Cardiac muscle cell (in vitro differentiated cells and primary cell): ENCODE measurements at places on chromosomes 1 and 21.

- no peak for DNase-seq
Observed at GRCh38 chr1:155466996-155467395, 95.6 kb downstream of the ASH1L start.

- no peak for DNase-seq
Observed at GRCh38 chr21:34946385-34946840, 102.7 kb downstream of the RUNX1 start.

DNA sequence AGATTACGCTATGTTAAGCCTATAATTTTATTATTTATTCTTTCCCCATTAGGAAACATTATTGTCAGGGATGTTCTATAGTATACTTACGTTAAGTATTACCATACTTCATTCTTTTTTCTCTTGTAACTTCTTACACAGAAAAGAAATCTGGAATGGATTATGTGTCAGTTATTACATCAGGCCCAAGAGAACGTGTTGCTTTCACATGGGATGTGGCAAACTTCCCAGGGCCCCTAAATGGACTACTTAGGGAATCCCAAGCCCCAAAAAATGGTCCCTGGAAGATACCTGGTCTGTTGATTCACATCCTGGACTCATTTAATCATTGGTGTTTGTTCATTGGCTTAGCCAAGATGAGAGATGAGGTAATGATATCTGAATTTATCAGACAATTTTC lies 249.8 kb downstream of the NRIP1 start:
- no peak for DNase-seq

- no peak for DNase-seq
Observed at GRCh38 chr1:153444078-153444477, 16.4 kb downstream of the S100A7 start.

GRCh38 chr1:54477153-54477561 lies 70.9 kb upstream of the ACOT11 start:
- no peak for DNase-seq

DNA sequence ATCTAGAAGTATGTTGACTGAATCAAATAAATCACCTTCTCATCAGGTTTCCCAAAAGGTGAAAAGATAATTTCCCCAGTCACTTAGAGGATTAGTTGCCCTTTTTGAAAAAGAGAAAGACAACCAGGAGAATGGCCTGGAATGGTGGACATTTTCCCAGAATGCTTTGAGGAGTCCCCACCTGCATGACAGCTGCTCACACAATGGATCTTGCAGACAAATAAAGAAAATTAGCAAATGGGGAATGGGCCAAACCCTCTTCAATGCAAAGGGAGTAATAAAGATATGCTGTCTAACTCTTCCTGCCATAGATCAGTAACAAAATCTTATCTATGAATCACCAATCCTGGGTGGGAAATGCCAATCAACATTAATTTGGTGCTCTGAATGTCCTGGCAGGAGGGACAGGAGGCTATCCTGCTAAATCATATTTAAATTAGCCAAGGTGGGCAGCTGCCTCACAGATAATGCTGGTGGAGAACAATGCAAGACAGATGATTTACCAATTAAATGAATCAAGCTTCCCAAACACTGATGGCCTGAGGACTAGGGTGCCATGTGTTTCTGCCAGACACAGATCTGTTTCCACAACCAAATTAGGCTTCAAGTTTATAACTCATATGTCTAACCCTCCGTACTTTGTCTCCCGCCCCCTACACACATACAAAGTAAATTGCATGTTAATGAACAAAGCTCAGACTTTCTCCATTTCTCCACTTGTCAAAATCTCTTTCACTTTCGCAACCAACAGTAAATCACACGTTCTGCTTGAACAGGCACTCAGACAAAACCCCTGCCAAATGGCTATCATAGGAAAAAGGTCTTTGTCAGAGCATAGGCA lies 488.0 kb upstream of the PLXNA2 start:
- no peak for DNase-seq

DNA sequence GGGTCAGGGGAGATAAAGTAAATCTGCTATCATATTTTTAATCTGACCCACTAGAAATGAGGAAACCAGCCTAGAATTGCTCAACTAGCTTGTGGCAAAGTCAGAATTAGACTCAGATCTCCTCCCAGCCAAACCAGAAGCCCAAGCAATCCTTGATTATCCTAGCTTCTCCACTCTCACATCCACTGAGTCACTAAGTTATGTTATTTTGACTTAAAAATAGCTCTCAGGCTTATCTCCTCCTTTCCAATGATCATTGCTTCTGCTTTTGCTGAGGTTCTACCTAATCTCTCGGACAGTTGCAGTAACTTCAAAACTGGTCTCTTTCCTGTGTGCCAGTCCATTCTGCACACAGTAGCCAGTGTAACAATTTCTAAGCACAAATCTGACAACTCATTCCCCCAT lies 22.9 kb downstream of the OVAAL start:
- peak; percentile 28 for DNase-seq

- no peak for DNase-seq
Observed at GRCh38 chr21:44583800-44584147, 3.4 kb upstream of the KRTAP10-5 start.

GRCh38 chr1:175984813-175985212 lies 222.3 kb downstream of the COP1 start:
- DNase-seq = no peak

GRCh38 chr1:207861442-207862177 lies 49.3 kb downstream of the CD34 start:
- no peak for DNase-seq

DNA sequence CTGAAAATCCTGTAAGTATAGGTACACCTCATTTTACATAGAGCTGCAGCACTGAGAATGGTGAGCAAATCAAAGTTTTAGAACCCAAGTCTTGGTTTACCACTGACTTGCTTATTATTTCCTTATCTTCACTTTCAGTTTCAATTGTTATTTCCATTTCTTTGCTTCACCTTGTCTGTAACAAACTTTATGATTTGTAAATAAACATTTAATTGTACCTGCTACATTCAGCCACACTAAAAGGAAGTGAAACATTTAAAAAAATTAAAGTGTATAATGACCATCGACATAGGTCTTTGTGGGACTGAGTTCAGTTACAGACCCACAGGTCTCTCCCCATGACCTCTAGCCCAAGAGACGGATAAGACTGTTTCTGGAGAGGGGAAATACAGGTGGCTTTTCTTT lies 34.4 kb downstream of the LGR6 start:
- DNase-seq = no peak

GRCh38 chr1:7103874-7104273 lies 318.6 kb downstream of the CAMTA1 start:
- DNase-seq = no peak

DNA sequence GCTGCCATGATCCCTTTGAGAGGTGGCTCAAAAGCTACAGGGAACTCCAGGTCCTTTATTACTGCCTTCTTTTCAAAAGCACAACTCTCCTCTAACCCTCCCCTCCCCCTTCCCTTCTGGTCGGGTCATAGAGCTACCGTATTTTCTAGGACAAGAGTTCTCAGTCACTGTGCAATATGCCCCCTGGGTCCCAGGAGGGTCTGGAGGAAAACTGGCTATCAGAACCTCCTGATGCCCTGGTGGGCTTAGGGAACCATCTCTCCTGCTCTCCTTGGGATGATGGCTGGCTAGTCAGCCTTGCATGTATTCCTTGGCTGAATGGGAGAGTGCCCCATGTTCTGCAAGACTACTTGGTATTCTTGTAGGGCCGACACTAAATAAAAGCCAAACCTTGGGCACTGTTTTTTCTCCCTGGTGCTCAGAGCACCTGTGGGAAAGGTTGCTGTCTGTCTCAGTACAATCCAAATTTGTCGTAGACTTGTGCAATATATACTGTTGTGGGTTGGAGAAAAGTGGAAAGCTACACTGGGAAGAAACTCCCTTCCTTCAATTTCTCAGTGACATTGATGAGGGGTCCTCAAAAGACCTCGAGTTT lies 3.1 kb downstream of the BTG2 start:
- no peak for DNase-seq

DNA sequence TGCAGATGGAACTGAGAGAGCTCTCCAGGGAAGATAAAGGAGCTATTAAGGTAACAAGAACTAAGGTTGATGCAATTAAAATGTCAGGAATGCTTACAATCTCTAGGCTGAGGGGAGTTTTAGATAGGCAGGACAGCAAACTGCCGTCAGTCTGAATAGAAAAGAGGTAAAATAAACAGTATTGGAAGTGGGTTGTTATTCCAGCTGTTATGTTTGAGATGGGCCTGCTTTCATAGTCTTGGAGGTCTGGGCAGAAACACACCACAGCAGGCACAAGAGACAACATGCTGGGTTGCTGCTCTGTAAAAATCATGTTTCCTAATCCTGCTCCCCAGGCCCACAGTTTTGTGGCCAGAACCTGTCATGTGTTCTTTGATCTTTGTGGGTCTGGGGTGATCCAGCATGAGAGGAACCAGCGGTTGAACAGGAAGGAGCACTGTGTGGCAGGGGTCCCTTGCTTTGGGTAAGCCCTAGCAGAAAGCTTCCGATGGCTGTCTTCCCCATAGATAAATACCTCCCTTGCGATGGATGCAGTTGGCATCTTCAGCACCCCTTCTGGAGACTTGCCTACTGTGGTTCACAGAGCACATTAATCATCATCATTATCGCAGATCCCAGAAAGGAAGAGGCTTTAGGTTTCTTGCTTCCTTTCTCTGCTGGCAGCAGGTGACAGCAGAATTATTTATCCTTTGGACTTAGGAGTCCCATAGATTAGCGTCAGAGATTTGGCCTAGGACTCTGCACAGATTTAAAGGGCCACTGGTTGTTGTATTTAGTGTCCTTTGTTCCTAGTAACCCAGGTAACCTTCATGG lies 97.1 kb downstream of the AK5 start:
- peak; percentile 37 for DNase-seq

GRCh38 chr1:76408303-76408702 lies 333.8 kb downstream of the ST6GALNAC3 start:
- no peak for DNase-seq

GRCh38 chr1:160607672-160608032 lies 28.4 kb upstream of the CD84 start:
- no peak for DNase-seq

DNA sequence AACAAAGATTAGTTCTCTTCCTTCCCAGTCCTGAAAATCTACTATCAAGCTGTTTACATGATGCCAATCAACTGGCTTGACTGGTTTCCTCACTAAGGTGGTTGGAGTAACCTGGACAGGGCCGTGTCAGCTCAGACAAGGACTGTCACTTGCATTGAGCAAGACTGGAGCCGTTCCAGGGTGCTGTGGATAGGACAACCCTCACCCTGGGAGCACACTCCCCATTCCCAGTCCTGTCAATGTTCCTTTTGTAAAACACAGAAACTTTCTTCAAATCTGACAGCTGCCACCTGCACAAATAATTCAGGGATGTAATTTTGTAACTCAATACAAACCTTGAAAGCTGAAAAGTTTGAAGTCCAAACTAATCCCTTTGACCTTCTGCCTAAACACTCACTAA lies 31.4 kb downstream of the PLPP3 start:
- no peak for DNase-seq

DNA sequence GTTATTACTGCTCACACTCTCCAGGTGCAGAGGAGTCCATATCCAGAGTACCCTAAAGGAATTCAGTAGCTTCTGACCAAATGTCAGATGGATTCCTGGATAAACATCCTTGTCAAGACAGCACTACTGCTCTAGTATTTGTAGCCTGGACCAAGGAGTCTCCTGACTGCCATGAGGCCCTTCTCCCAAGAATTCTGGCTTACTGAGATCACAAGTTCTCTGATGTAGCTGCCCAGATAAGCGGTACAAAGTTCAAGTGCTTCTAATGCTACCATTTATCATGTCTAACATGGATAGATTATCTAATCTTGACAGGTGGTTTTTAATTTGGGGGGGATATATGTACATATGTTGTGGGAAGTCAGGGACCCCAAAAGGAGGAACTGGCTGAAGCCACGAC lies 196.6 kb upstream of the HMCN1 start:
- DNase-seq = no peak

- no peak for DNase-seq
Observed at GRCh38 chr1:31551208-31551607, 25.1 kb upstream of the TINAGL1 start.

GRCh38 chr1:25068829-25069228 lies 138.8 kb upstream of the RUNX3 start:
- DNase-seq = no peak

DNA sequence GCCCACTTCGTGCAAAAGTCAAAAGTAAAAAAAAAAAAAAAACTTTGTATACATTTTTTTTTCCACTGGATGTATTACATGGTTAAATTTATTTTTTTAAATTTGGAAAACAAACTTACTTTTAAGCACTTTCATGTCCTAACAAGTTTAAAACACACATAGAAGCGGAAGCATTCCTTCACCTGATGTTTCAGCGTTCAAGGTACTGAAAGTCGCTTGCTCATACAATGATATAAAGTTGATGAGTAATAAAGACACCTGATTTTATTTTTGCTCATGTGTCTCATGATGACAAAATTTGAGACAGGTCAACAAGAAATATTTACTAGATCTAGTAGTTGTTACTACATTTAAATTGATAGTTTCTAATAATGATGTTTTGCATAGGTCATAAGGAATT lies 35.5 kb downstream of the ADAMTS1 start:
- no peak for DNase-seq

GRCh38 chr1:62271948-62272728 lies 47.1 kb downstream of the KANK4 start:
- no peak for DNase-seq

- DNase-seq = no peak
Observed at GRCh38 chr1:36644556-36644955, 161.8 kb upstream of the CSF3R start.

DNA sequence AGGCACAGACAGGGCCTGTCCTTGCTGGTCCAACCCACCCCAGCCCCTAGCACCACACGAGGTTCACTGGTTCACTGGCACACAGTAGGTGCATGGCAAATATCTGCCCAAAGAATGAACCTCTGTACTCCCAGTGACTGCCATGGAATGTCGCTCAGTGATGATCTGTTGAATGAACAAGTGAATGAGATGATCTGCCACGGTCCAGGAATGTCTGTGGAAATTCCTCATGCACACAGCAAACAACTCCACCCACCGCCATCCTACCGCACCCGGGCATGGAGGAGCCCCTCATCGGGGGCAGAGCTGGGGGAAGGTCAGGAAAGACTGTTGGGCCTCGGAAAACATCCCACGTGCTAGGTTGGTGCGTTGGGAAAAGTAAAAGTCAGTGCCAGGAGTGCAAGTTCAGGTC lies 1.7 kb downstream of the HSPG2 start:
- DNase-seq = no peak

- no peak for DNase-seq
Observed at GRCh38 chr1:157803851-157804250, 16.1 kb downstream of the FCRL1 start.

DNA sequence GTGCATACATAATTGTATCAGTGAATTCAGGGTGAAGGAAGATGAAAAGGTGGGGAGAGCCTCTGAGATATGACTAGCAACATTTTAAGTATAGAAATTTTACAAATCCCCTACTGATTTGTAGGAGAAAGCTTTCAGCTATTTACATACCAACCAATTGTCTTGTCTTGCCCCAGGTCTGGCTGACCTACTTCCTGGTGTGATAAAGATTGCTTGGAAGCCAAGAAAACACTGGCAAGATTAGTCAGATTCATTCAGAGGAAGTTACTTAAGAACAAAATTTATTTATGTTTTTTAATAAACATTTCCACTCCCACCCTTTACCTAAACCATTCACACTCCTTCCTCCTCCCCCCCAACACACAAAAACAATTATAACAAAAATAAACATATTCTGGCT lies 17.5 kb downstream of the PTGS2 start:
- no peak for DNase-seq

GRCh38 chr1:63848733-63849132 lies 74.9 kb downstream of the ROR1 start:
- DNase-seq = no peak
